ENCODE measurements at places on chromosomes 5 and 9. TPM values are rescaled to one million over a fixed set of nuclear protein-coding genes. Genes with fewer than 3 reads are reported as not detected.
A peak's percentile ranks its signal among the peaks of the same experiment; 100 is the strongest.

The ZNF618 gene
- 5.8 TPM for total RNA-seq

The GABBR2 gene
- total RNA-seq = 0.16 TPM

- DNase-seq = no peak
Measured at GRCh38 chr5:149170299-149170698, 29.0 kb downstream of the ABLIM3 start.

DNA sequence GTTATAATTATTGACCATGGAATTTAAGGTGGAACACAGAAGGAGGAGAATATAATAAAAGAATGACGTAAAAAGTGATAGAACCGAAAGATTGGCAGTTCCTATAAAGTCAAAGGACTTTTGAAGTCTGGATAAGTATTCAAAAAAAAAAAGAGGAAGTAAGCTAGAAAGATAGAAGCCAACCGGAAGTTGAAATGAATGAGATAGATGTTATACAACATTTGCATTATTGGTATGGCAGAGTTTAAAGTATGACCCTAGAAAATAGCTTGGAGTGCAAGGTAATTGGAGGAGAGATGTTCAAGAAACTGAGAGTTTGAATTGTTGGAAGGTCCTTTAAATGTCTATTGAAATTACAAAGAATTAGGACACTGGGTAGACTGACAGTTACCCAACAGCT, 293.6 kb downstream of the FER start:
- no peak for DNase-seq

DNA sequence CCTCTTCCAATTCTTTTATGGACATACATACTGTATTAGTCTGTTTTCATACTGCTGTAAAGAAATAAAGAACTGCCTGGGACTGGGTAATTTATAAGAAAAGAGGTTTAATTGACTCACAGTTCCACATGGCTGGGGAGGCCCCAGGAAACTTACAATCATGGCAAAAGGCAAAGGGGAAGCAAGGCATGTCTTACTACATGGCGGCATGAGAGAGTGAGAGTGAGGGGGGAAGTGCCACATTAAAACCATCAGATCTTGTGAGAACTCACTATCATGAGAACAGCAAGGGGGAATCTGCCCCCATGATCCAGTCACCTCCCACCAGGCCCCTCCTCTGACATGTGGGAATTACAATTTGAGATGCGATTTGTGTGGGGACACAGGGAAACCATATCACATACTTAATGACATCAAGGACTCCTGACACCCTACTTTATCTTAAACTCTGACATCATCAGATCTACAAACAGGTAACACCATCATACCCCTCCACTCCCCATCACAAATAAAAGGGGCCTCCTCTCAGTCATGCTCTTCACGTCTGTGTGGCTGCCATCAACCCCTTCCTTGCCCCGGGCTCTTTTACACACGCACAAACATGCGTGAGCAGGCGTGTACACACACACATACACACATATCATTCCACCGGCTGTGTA, 9.7 kb downstream of the ANKRD33B start:
- no peak for DNase-seq

GRCh38 chr9:135328485-135329417, 150.8 kb upstream of the PPP1R26 start:
- no peak for DNase-seq

DNA sequence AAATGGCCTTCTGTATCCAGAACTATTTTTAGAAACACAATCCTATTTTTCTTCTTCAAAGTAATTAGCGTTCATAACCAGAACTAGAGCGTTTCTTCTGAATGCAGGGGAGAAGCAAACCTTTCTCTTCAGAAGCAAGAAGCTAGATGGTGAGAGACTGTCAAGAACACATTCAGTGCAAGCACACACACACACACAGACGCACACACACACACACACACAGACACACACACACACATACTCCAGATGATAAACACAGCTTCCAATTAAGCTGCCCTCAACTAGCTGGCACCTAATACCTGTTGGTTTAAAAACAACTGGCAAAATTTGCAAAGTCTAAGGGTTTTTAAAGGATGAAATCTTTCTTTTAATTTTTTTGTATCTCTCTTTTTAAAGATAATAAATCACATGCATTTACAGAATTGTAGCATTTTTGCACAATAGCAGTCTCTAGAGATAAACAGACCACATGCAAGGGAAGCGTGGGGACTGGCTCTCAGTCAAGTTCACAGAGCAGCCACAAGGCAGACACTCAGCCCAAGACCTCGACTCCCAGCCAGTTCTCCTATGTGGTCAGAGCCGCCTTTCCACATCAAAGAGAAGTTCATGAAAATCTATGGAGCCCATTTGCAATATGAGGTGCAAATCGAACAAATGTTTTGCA, 138.5 kb downstream of the TTLL11 start:
- DNase-seq = peak; percentile 72

The ZBTB5 gene
- 9.3 TPM for total RNA-seq

The MEGF10 gene
- not detected for total RNA-seq

DNA sequence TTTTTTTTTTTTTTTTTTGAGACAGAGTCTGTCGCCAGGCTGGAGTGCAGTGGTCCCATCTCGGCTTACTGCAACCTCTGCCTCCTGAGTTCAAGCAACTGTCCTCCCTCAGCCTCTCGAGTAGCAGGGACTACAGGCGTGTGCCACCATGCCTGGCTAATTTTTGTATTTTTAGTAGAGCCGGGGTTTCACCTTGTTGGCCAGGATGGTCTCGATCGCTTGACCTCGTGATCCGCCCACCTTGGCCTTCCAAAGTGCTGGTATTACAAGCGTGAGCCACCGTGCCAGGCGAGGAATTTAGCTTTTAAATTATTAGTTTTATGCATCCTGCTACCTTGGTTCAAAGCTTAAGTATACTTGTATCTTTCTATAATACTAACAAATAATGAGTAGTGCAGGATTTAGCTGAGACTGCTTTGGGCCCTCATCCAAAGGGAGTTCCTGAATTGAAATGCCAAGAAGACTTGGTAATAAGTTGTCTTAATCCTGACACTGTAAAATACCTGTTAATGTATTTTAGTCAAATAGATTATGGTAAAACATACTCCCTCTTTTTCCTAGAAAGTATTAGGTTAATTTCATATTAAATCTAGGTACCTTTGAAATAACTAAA, 5.0 kb downstream of the CDC42SE2 start:
- peak; percentile 58 for DNase-seq

DNA sequence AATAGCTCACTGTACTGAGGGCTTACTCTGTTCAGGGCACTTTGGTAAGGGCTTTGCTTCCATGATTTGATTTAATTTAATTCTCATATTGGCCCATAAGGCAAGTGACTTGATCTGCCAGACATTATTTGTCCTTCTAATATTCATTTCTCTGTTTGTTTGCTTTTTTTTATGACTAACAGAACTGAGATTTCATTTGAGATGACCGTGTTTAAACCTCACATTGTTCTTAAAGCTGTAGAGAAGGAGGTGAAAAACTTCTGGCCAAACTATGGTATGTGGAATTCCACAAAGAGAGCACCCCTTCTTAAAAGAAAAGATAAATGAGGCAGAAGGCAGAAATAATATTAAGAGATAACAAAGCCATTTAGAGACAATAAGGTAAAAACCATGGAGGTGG, 775.6 kb upstream of the ACO1 start:
- DNase-seq = no peak
